ENCODE measurements at places on chromosomes 11 and 22.

DNA sequence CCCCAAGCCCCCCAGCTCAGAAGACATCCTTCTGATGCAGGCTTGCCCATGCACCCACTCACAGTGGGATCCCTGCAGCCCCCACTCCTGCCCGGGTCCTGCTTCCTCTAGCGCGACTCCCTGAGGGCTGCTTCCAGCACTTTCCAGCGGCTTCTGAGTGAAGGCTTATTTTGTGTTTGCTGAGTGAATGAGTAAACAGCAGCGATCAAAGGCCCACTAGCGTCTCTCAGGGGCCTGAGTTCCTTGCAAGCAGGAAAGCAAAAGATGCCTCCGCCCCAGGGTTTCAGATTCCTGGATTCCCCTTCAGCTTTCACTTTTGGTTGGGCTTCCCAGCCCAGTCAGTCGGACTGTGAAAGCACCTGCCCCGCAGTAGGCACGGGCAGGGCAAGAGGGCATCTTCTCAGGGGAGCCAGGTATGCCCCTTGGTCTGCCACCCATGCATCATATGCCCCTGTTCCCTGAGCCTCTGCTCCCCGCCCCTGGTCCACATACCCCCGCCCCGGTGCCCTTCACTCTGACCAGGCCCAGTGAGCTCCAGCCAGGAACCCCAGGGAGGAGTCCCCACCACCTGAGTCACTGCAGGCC is 9.2 kb downstream of the FADD start:
- DNase-seq, result no peak

GRCh38 chr11:68026391-68027105 is 3.9 kb upstream of the NDUFS8 start:
- DNase-seq, result no peak

DNA sequence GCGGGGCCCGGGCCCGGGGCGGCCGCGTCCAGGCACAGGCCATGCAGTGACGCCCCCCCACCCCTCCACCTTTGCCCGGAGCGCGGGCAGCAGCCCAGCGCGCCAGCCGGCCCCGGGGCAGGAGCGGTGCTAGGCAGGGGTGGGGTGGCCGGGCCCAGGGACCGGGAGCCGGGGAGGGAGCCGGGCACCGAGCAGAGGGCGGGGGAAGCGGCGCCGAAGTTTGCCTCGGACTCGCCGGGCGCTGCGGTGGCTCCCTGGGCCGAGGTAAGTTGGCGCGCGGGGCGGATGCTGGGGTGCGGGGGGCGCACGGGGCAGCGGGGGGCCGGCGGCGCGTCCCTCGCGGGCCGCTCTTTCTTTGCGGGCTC is 332 bp downstream of the TEAD1 start:
- DNase-seq, result peak; percentile 68

DNA sequence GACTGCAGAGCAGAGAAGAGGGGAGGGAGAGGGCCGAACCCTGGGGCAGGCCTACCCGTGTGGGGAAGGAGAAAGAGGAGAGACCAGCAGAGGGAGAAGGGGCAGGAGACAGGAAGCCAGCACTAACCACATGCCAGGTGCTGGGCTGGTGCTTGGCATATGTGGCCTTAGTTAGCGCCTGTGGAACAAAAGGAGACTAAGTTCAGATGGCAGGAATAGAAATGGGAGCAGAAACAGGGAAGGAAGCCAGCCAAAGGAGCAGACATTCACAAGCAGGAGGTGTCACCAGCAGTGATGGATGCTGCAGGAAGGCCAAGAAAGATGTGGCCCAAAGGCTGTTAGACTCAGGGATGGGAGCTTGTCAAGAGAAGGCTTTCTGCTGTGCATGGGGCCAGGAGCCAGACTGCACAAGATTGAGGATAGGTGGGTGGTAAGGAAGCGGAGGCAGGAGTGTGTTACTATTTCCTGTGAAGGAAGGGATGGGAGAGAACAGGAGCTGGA is 26.7 kb downstream of the TREH start:
- no peak for DNase-seq

GRCh38 chr11:70843906-70844305 is 408.5 kb downstream of the SHANK2 start:
- no peak for DNase-seq

DNA sequence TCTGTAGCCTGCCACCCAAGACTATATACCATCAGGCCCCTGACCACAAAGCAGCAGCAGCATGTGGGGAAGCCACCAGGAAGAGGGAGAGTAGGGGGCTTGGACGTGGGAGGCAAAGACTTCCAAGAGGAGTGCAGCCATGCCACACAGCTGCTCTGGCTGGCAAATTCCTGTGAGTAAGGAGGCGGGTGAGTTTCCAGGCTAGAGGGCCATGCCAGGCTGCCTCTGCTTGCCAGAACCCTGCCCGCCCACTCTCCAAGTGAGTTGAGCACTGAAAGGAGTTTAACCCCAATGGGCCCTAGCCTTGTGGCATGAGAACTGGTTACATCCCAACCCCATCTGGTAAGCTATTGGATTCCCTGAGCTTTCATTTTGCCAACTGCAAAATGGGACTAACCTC is 4.7 kb upstream of the DGAT2 start:
- DNase-seq, result no peak

DNA sequence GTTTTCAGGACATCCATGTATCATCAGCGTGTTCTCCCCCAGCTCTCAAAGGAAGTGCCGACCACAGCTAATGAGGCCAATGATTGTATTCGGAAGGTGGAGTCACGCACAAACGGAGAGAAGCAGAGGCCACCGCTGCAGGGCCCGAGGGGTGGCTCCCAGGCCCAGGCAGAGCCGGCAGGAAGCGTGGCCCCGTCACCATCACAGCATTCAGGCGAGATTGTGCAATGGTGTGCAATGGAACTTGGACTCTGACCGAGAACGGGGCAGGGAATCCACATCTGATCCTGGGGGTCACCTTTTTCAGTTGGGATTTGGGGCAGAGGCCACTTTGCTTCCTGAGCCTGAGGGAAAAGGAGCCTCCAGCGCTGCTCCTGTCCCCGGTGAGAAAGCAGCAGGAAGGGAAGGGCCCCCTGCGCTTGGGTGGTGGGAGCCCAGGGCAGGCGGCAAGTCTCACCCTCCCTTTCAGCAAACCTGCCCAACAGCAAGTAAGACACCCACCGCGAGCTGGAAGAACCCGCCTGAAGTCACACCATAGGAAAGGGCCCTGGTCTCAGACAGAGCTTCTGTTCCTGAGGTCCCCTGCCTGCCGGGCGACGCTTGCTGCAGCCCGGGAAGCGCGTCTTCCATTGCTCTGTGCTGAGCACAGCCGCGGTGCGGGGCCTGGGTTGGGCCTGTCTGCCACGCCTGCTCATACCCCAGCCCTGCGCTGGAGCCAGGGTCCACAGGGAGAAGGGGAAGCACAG is 1430.7 kb downstream of the BRD1 start:
- peak; percentile 31 for DNase-seq

DNA sequence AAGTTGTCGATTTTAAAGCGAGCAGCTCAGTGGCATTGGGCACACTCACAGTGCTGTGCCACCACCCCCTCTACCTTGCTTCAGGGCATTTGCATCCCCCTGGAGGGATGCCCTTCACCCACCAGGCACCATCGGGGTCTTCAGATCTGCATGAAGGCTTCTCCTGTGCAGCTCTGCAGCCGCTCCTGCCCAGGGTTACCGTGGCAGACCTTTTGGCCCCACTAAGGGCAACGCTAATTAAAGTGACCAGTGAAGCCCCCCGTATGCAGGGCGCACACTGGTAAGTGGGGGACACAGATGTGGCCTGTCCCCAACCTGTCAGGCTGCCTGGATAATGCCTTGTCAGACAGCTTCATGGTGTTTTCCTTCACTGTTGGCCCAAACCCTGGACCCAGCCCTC is 1117.7 kb downstream of the BRD1 start:
- DNase-seq, result peak; percentile 31

- peak; percentile 87 for DNase-seq
Observed at GRCh38 chr11:67436459-67437081, 912 bp downstream of the PTPRCAP start.

GRCh38 chr11:125903711-125904659 is at the start of gene DDX25:
TSS of gene DDX25 (plus strand) at chr11:125904508. CDS start at chr11:125904518, 10 bp downstream.
- DNase-seq, result peak; percentile 69

DNA sequence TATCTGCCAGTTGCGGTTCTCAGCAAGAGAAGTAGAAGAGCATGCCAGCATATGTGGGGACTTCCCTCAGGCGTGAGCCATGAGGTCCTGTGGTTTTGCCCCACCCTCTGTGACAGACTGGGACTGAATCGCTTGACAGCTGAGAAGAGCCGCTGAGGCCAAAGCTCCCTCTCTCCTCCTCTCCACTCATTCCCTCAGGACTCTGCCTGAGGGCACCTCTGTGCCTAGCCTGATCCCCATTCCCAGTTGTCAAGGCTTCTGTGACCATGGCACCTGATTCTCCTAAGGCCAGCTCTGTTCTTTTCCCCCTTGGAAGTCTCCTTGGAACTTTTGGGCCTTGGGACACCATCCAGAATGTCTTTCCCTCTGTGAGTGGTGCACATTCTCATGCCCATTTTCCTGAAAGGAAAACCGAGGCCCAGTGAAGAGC is 27.0 kb downstream of the ART5 start:
- peak; percentile 78 for DNase-seq

DNA sequence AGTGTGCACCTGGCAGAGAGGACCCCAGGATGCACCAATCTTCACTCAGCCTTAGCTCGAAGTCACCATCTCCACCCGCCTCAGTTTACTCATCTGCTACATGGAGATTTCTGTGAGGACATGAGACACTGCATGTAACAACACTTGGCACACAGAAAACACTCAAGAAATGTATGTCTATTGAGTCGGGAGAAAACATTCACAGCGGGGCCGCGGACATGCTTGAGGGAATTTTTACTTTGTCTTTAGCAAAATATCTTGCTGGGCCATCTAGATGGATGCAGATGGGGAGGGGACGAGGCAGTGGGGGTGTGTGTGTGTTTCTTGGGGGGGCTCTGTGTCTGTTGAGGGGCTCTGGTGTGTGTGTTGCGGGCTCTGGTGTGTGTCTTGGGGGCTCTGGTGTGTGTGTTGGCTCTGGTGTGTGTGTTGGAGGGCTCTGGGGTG is 28.4 kb upstream of the RFPL3 start:
- DNase-seq, result no peak

- DNase-seq, result no peak
Observed at GRCh38 chr11:122625976-122626665, 29.4 kb upstream of the UBASH3B start.

GRCh38 chr11:102384419-102385079 is 37.5 kb downstream of the BIRC2 start:
- no peak for DNase-seq

DNA sequence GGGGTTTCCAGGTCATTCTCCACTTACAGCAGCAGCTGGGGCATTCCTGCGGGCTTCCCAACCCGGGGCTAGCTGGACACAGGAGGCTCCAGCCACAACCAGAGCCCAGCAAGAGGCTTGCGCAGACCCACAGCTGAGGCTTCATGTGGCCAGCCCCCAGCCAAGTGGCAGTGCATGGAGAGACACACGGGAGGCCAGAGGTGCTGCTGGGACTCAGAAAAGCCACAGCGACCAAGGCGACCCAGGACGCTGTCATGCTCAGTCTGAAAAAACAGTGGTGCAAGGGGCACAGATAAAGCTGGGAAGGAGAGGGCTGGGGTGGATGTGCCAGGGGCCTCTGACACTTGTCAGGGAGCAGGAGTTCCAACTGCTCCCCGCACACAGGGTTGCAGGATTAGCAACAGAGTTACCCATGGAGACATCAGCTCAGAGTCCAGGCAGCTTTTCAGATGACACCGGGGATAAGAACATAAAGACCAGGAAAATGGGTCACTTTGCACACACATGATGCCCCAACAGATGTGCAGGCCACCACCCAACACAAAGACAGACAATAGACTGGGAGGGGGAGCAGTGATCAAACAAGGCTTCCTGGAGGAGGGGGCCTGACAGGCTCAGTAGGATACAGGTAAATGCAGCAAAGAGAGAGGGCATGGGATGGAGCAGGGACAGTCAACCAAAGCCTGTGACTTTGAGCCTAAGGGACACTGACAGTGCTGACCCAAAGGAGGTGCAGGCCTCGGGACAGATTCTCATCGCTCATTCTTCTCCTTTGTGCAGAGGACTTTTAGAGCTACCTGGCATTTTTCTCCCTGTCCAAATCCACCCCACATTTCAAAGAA is 6.9 kb upstream of the NEAT1 start:
- DNase-seq, result peak; percentile 62

GRCh38 chr11:78633516-78634310 is 59.0 kb upstream of the NARS2 start:
- DNase-seq, result no peak

GRCh38 chr22:39577366-39577765 is 6.8 kb downstream of the CACNA1I start:
- no peak for DNase-seq

DNA sequence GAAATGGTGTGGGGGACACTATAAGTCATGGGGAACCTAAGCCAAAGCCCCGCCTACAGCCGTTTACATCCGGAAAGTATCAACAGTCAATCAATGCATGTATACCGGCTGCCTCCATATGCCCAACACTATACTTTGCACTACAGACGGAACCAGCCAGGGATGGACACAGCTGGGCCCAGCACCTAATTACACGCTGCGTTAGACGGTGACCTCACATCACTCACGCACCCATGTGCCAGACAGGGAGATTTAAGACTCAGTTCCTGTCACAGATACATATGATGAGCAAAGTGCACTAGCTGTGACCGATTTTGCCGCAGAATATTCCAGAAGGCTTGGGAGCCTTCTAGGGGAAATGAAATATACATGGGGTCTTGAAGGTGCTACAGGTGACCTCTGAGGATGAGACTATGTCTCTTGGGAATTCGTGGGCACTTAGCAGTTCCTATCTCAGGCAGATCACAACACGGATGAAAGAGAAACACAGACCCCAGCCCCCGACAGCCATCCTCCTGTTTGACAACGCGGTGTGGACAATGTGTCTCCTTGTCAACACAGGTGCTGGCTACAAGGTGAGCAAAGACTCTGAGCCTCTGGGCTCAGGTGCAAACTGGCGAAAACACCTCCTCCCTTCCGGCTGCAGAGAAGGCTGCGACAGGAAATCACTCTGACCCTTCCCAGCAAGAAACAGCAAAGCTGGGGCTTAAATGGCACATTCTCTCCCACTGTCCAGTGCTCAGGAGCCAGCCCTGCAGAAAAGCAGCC is 8.0 kb downstream of the AHNAK start:
- DNase-seq, result no peak

DNA sequence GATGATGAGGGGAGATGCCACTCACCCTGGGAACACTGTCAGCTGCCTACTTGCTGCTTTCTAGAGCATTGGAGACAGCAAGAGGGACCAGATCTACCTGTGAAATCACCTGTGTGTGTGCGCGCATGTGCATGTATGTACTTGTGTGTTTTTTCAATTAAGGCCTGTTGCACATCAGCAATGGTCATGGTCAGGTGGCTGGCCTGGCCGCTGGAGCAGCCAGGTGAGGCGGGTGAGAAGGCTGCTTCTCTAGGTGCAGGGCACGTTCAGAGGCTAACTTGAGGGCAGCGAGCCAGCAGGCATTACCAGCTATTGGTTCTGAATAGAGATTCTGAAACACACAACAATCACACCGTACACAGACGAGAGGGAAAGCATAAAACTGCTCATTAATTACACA is 65.1 kb downstream of the PARVG start:
- no peak for DNase-seq

DNA sequence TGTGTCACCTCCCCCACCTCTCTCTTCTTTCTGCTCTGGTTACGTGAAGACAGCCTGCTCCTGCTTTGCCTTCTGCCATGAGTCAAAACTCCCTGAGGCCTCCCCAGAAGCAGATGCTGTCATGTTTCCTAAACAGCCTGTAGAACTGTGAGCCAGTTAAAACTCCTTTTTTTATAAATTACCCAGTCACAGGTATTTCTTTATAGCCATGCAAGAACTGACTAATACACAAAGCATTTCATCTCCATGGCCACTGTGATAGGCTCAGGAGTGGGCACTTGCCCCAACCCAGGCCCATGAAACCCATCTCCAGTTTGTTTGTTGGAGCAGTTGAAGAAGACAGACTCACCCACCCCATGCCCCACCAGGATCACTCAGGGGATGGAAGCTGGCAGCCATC is 253.3 kb upstream of the ISX start:
- no peak for DNase-seq
